ENCODE measurements at places on chromosomes 11 and 22.

DNA sequence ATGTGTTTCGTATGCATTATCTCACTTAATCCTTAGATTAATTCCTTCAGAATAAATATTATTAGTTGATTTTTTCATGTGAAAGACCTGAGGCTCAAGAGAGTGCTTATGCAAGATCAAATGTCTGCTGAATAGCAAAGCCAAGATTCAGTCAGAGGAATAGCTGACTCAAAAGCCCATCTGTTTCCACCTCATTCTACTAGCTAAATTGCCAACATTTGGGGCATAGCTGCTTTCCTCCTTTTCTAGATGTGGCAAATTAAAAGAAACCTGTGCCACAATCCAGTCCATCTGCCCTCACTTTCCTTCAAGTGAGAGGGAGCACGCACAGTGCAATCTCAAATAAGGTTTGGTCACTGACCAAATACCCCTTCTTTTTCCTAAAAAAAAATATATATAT is 121.1 kb downstream of the PAX6 start:
- DNase-seq, result no peak

- DNase-seq, result no peak
Measured at GRCh38 chr11:83715927-83716535, 429.9 kb upstream of the CCDC90B start.

DNA sequence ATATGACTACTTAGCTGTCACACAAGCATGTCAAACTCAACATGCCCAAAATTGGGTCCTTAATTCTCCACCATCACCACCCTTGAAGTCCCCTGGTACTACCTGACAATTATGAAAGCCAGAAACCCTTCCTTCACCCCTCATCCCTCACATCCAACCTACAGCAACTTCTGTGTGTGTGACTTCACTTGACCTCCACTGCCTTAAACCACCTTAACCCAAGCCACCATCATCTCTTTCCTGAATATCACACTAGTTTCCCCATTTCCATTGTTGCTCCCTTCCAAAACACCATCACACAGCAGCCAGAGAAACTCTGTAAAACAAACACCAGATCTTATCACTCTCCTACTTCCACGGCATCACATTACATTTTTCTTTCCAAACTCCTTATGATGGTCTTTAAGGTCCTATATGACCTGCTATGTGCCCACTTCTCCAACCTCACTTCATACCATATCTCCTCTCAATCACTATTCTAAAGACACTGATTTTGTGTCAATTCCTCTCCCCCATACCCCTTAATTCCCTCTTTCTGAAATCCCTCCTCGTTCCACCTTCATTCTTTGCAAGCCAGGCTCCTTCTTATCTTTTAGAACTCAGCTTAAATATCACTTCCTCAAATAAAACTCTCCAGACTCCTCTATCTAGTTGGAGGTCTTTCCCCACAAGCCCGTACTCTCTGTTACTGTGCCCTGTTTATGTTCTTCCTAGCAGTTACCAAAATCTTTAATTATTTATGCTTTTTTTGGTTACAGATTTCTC is 124.9 kb downstream of the RBFOX2 start:
- no peak for DNase-seq

- no peak for DNase-seq
Measured at GRCh38 chr22:49828599-49828965, 909 bp upstream of the BRD1 start.

DNA sequence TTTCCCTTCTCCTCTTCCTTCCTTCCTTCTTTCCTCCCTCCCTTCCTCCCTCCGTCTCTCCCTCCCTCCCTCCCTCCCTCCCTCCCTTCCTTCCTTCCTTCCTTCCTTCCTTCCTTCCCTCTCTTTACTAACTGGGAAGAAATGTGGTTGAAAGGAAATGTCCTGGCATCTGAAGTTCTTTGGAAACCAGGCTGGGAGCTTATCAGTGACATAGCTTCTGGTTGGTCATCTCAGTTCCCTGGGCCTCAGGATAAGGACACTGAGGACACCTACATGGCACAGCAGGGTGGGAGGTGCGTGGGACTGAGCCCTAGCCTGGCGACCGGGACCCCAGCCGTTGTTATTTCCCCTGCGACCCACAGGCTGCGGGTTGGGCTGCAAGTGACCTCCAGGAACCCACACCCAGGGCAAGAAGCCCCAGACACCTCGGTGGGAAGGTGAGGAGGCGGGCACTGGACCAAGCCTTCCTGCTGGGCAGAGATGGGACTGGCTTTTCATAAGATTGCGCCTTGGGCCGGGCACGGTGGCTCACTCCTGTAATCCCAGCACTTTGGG is 1486.5 kb downstream of the TBC1D22A start:
- no peak for DNase-seq

All from HS-27A (cell line).